ENCODE measurements at places on chromosomes 13 and 19.

DNA sequence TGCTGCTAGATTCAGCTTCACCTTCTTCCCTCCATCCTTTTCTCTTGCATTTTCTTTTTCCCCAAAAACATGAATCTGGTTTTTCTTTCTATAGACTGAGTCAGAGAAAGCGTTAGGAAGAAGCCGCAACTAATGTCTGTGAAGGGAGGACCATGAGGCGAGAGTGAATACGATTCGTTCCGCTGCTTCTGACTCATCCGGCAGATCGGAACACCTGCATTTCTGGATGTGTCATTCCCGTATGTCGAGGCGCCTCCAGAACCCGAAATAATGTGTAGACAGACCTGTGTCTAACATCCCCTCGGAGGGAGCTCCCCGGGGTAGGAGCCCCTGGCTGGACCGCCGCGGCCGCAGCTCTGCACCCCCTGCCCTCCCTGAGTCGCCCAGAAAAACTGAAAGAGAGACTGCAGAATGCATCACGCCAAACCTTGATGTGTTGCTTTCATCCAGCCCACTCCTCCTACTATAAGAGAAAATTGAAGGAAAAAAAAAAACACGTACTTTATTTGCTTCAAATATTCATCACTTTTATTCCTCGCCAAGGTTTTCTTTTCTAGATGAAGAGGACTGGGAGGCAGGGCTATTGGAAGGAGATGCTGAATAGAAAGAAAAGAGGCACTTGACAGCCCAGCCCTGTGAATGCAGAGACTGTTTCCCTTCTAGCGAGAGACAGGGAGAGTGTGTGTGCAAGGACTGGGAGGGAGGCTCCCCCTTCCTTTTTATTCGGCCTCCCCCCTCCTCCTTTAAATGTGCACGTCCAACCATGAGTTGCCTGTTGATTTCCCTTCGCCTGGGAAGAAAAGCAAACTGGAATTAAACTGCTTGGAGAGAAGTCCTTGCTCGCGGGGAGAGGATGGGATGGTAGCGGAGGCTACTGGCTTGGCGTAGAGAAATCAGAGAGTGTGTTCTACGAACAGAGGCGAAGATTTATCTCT lies 616 bp upstream of the PCDH17 start:
- no peak for DNase-seq

DNA sequence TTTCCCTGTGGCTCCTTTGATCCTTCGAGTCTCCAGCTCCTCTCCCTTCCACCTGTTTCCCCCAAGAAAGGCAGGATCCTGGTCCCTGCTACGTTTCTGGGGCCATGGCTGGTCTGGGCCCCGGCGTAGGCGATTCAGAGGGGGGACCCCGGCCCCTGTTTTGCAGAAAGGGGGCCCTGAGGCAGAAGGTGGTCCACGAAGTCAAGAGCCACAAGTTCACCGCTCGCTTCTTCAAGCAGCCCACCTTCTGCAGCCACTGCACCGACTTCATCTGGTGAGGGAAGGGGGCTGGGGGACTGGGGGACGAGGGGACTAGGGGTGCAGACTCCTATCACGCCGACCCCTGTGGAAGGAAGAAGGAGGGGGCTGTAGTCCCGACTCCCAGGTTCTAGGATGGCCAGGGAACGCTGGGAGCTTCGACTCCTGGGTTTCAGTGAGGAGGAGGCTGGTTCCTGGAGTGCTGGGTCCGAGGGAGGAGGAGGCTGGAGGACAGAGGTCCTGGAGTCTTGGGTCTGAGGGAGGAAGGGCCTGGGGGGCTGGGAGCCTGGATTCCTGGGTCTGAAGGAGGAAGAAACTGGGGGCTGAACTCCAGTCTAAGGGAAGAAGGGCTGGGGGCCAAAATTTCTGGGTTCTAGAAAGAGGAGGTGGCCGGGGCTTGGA lies 524 bp downstream of the PRKCG start:
- no peak for DNase-seq

- no peak for DNase-seq
These were observed 17.9 kb upstream of the NEK3 start for GRCh38 chr13:52177276-52177675.

DNA sequence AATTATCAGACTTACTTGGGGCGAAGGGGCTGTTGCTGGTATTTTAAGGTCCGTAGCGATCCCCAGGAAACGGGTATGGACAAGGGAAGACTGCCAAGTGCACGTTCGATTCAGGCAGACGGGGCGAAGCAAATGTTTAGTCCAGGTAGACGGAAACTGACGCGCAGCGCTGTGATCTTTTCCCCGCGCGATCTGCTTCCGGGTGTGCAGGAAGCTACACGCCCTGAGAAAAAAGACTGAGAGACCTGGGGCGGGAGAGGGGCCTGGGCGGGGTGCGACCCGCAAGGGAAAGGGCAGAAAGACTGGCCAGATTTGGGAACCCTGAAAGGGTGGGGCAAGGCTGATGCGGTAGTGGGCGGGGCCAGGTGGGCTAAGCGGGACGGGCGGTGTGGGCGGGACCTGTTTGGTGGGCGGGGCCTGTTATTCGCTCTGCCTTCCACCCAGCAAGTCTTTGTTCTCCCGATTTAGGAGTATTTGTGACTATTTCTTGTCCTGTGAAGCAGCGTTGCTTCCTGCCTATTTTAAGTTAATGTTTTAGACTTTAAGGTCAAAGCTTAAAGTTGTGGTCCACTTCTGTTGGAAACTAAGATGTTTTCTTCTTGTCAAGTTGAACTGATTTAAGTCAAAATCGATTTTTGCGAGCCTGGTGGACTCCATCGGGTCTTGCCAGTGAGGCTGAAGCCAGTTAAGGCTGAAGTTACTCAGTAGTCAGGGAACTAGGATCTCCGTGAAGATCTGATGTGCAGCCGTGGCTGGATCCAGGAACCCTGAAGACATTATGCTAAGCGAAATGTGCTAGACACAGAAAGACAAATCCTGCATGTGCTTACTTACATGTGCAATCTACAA lies at the start of gene ZNF836:
TSS of gene ZNF836 (minus strand) at position 301 of the 849 bp plus-strand sequence. CDS start 3,549 bp downstream, outside the sequence.
- DNase-seq, result peak; percentile 94

GRCh38 chr19:55406091-55406825 lies 1.3 kb downstream of the UBE2S start:
- DNase-seq, result no peak

DNA sequence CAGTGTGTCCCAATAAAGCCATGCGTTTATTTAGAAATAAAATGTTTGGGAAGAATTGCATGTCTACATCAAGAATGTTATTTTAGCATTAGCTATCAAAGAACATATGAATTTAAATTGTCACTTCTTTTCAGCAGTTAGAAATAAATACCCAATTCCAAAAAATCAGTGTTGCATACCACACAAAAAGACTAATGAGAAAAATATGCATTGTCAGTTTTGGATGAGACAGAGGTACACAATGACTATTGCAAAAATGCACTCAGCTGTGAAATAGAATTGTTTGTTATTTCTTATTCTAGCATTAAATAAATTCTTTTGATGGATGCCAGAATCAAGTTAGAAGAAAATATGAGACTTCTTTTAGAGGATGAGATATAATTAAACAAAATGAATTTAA lies 833.9 kb downstream of the SLITRK1 start:
- no peak for DNase-seq

DNA sequence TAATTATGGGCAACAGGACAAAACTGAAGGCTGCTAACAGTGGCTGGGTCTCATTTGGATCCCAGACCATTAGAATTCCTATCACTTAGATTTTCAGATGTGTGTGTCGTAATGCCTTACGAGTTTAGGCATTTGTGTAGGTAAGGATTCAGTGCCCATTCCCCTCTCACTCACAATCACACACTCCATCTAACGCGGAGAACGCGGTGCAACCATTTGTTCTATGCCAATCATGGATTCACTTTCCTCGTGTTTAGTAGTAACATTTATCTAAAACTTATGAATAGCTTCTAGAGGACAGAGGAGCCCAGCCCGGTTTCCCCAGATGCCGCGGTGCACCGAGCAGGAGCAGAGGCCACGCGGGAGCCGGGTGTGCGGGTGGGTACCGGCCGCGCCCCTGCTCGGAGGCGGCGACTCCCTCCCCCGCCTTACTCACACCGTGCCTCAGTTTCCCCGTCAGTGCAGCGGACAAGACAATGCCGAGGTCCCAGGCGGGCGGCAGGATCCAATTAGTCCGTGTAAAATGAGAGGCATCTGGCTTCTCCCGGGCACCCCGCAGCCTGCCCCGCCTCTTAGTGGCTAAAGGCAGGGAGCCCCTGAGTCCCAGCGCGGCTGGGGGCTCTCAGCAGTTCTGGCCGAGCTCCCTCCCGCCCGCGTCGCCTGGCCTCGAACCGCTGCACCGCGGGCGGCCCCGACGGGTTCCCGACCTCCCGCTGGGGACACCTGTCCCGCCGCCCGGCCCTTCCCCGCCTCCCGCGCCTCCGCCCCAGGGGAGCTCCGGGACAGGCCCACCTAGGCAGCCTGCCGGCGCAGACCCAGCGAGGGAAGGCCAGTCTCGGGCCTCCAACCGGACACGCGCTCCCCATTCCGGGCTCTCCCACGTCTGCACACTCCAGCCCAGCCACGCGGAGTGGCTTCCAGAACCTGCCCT lies 5.9 kb upstream of the C1QTNF9B start:
- no peak for DNase-seq

DNA sequence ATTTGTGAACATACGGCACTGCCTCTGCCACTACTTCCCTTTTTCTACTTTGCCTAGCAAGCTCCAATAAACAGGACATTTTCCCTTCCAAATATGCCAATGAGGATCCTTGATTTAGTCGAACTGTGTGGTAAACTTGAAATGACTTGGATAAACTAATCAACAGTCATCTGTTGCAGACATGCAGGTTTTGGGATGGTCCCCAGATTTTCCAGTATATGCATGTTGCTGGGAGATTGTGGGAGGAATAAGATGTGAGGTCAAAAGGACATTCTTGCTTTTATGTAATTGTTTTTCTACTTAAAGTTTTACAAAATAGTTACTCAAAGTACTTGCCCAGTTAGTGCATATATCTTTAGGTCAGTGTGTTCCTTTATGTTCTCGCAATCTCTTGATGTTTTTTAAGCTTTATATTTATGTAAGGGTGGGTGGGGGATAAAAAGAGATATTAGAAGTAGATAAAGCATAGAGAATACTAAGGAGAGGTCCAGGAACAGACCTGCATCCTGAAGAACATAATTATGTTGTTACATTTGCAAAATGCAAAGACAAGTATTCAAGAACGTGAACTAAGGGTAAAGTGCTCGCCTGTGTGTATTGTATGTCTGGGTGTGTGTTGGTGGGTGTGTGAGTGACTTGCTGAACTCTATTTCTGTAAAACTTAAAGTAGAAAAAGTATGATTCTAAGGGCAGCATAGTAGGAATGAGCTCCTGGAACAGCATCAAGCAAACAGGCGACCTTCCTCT lies 88.4 kb upstream of the OXGR1 start:
- no peak for DNase-seq

- no peak for DNase-seq
These were observed 12.5 kb downstream of the ZNF611 start for GRCh38 chr19:52722062-52723003.

GRCh38 chr19:18391509-18392075 lies 5.6 kb downstream of the GDF15 start:
- no peak for DNase-seq

DNA sequence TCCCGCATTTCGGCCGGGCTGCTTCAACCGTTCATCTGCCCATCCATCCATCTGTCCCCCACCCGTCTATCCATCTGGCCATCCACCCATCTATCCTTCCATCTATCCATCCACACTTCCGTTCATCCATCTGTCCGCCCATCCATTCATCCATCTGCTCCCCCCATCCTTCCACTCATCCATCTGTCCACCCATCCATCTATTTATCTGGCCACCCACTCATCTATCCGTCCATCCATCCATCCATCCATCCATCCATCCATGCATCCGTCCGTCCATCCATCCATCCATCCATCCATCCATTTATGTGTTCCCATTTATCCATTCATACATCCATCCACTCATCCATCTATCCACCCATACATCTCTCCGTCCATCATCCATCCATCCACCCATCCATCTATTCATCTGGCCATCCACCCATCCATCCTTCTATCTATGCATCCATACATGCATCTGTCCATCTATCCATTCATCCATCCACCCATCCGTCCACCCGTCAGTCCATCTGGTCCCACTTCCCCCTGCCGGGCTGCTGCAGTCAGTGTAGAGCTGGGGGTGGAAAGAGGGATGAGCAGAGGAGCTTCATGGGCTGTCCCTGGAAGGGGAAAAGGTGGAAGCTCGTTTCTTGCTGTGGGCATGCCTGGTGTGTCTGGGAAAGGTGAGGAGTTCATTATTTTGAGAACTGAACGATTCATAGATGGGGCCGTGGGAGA lies 722 bp downstream of the HSD11B1L start:
- DNase-seq, result no peak

- peak; percentile 97 for DNase-seq
These were observed at the start of gene CHMP2A for GRCh38 chr19:58554494-58555368. Gene CHMP2A (minus strand): TSS chr19:58555105. CDS start chr19:58554212, 893 bp downstream.

DNA sequence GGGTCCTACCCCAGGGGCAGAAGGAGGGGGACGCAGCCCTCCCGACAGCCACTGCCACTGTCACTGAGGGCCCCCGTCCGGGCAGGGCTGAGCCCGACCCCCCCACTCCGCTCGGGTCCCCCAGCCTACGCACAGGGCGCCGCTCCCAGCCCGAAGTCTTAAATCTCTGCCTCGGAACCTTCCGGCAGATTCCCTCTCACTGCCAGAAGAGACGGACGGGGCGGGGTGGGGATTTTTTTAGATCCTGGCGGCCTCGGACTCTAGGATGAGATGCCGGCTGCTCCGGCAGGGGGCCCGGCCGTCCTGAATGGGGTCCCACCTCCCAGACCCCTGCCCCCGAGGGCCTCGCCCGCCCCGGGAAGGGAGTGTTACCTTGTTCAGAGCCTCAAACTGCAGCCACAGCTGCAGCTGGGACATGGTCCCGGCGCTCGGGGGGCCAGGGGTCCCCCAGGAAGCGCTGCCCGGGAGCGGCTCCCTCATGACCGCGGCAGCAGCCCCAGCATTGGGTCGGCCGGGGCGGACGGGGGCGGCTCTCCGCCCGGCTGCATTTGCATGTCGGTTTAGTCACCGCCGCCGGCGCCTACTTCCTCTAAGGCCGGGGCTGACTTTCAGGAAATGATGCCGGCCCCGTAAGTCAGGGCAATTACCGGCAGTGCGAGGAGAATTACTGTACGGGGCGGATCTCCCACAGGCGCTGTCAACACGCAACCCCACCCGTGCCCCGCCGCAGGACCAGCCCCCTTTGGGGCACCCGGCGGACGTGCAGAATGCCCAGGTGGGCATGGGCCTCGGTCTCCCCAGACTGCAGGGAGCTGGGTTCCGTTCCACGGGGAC lies 28.1 kb downstream of the GPX4 start:
- DNase-seq, result peak; percentile 87

DNA sequence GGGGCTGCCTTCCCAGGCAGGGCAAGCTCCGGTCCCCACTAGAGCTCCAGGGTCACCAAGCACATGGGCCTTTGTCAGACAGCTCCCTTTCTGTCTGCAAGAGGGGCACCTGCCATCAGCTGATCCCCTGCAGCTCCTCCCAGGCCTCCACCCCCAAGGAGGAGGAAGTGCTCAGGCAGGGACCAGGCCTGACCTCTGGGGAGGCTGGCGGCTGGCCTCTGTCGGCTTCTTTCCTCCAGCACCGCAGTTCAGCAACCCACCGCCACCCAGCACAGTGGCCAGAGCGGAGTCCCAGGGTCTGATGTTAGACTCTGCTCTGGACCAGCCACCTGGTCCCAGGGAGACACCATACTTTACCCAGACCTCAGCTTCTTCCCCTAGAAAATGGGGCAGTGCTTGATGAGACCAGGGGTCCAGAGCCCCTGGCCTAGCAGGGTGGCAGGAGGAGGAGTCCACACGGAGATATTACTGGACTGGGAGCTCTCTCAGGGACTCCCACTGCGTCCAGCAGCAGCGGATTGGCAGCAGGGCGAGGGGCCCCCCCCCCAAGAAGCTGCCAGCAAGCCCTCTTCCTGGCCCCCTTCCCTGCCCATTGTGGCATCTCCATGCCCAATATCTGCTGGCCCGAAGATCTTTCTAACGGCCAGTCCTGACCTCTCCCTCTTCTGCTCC lies 24.1 kb downstream of the NKPD1 start:
- no peak for DNase-seq

All from CD4-positive, alpha-beta T cell treated with Interleukin-15 for 4 hours (primary cell).